HuH-7 (cell line): ENCODE measurements at places on chromosomes 6 and 20.

- DNase-seq: no peak
Measured at GRCh38 chr6:166752097-166752496, 125.0 kb upstream of the RPS6KA2 start.

DNA sequence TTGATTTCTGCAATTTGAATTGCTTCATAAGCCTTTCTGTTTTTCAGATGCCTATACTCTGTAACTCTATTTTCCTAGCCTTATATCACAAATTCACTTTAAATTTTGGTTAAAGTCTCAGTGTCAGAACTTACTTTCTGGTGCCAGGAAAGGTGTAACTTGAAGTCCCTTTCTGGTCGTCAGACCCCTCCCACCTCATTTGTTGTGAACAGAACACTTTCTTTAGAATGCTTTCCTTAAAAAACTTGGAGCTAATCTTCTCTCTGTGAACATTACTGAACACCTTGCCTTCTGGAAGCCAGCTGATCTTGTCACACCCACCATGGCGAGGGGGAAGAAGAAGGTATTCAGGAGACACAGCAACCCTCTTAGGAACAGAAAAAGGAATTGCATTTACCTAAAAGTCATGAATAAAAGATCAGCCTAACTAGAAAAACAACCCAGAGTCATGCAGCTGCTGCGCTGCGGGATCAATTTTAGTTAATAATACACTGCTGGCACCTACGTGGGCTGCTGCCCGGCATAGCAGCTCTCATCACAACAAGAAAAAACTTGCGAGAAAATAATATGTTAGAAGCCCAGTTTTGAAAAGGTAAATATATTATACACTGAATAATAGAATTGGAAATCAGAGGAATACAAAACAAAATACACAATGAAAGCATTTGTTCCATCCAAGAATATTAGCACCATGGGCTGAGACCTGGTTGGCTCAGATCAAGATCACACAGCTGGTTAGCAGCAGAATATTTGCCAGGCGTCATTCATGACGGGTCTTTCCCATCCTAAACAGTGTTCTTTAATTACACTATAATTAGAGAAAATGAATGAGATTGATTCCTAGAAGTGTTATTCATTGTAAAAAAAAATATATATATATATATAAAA, 5.8 kb upstream of the FAM217A start:
- DNase-seq: no peak

DNA sequence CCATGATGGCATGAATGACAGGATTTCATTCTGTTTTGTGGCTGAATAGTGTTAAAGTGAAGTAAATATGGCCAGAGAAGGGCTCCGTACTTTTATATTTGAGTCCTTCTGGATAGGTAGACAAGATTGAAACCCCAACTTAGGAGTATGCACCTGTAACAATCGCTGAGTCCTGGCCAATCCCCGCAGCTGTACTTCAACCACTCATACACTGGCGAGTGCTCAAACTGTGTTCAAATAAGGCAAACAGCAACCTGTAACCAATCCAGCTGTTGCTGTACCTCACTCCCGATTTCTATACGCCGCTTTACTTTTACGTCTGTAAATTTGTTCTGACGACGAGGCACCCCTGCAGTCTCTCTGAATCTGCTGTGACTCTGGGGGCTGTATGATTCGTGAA, 6.7 kb downstream of the TTLL2 start:
- DNase-seq: no peak

DNA sequence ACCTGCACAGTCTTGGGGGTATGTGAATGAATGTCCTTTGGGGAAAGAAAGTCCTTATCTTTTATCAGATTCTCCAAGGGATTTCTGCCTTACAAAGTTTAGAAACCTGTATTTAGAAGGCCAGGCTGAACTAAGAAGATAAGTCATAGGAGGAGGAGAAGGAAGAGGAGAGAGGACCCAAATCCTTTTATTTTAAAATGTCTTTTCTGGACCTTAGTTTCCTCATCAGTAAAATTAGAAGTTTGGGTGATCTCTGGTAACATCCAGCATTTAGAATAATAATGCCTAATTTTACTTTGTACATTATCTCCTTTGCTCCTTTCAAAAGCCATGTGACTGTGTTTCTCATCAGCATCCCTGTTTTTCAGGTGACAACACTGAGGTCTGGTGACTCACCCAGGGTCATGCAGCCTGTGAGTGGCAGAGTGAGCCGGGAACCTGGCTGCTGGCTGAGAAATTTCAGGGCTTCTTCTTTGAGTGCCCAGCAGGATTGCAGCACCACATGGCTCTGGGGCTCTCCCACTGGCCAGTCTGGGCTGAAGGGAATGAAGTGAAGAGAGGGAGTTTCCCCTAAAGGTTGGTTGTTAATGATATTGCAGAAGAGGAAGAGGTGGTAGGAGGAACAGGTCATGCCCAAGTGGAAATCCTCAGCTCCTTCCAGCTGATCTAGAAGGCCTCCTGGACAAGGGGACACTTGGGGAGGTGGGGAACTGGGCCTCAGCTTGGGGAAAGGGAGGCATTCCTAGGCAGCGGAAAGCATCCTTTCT, 34.0 kb downstream of the VEGFA start:
- no peak for DNase-seq

DNA sequence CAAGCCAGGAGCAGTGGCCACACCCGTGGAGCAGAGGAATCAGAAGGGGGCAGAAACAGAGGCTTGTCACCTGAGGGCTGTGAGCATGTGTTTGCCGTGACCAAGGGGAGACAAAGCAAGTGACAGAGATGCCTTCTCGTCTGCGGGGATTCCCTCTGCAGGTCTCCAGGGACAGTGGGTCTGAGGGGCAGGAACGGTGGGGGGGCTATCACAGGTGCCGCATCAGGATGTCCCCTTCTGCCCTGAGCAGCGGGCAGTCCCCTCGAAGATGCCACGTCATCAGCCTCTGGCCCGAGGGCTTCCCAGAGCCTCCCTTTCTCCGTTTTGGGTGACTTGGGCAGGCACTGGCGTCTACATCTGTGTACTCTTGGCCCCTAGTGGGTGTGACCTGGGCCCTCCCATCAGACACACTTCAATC, 338.7 kb downstream of the PREX1 start:
- no peak for DNase-seq

DNA sequence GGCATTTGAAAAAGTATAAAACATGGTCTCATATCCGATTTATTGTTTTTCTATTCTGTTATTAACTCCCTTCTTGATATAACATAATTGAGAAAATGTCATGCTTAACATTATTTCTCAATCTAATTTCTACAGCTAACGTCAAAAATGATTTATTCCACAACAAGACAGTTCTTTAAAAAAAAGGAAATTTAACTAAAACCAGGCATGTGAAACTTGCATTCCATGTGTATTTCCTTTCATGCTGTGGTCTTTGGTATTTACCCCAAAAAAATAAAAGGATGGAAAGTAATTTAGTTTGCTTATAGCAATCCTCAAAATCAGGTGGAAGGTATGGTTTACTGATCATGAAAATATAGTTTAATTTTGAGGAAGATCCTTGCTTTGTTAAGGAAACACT, 142.8 kb downstream of the COL21A1 start:
- no peak for DNase-seq
